ENCODE measurements at places on chromosomes 6 and 20.

- no peak for DNase-seq
Observed at GRCh38 chr6:152142105-152142504, 334.6 kb downstream of the ESR1 start.

- DNase-seq: no peak
Observed at GRCh38 chr20:50595433-50595895, 85.3 kb downstream of the PTPN1 start.

DNA sequence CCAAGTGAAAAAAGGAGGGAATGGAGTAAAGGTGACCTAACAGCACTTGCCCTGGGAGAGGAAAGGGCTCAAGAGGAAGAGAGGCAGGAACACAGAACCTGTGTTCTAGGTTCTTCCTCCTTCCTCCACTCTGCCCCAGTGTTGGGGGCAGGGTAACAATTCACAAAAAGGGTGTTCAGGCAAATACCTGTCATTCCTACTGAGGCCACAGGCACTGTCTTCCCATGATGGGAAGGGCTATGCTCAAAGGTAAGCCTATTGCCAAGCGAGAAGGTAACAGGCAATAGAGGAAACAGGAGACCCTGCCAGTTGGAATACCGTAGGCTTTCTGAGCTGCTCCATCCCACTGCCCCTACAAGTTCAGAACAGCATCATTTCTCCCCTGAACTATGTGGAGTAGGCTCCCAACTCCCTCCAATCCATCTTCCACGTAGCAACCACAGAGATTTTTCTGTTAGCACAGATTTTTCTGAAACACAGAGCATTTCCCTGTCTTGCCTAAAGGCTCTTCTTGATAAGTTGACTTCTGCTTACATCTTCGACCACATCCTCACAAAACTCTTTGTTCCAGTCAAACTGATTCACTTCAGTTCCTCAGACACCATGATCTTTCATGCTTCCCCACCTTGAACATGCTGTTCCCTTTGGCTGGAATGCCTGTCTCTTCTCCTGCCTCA, 2.7 kb downstream of the AGPAT1 start:
- DNase-seq: no peak

DNA sequence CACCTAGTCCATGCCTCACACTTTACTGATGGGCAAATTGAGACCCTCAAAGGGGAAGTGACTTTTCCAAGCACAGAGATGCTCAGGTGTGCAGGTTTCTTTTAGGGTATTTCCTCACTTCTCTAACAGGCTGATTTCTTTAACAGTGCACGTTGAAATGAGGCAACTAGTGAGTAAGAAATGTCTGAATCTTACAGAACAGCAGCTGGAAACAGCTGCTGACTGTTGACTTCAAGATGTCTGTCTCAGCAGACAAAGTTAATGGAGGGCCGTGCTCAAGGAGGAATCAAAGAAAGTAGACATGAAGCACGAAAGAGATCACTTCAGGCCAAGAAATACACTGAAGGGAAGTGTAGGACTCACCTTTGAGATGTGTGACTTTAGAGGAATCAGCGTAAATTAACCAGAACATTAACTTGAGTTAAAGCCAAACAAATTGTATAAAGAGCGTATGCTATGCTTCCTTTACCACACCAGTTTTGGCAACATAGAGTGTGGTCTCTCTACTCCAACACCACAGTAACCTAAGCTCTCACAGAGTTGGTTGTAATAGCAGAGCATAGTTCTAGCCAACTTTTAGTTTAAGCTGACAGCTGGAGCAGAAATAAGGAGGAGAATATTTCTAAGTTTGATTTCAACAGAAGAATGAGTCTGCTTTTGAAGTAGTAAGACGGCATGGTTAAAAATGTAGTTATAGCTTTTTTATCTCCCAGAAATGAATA, 60.9 kb downstream of the SAMD3 start:
- DNase-seq: no peak

GRCh38 chr6:119313937-119314884, 35.4 kb downstream of the MAN1A1 start:
- DNase-seq: no peak

DNA sequence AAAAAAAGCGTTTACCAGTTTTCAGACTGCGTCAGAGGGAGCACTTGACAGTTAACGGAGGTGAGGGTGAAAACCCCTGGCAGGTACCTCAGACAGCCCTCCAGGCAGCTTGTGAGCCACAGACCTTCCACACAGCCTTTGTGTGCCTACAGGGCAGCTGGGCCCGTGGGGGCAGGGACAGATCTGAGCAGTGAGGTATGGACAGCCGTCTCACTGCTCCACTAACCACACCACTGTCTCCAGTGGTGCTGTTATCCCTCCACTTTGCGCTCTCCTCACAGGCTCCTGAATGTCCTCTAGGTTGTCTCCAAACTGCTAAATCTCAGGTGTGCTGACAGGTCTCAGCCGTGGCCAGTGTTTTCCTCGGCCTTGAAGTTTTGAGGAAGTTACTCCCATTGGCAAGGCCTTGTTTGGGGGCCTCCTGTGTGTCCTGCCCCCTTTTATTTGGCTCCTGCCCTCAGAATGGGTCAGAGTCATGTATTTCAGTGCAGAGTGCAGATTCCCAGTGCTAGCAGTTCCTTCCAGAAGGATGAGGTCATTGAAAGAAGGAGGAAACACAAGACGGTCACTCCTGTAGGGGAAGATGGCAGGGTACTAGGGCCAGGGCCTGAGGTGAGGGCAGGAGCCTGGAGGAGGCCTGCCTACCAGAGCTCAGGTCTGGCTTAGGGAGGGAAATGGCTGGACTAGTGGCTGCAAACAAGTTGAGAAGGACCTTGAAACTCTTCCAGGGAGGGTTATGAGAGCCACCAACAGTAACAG, 11.8 kb downstream of the GFRA4 start:
- DNase-seq: no peak

DNA sequence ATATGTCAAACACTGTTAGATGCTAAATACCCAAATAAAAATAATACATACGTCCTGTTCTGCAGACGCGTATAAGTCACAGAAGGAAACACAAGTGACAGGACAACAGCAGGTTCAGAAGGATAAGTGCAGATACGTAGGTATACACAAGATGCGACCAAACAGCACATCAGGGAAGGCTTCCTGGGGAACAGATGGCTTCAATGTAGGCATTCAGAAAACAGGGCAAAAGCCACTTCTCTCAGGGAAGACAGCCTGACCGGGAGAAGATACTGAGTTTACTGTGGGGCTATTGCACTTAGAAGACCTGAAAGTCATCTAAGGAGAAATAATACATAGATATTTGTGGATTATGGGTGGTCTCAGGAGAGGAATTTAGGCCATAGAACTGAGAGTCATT, 1.9 kb downstream of the HLA-DPA1 start:
- DNase-seq: no peak

DNA sequence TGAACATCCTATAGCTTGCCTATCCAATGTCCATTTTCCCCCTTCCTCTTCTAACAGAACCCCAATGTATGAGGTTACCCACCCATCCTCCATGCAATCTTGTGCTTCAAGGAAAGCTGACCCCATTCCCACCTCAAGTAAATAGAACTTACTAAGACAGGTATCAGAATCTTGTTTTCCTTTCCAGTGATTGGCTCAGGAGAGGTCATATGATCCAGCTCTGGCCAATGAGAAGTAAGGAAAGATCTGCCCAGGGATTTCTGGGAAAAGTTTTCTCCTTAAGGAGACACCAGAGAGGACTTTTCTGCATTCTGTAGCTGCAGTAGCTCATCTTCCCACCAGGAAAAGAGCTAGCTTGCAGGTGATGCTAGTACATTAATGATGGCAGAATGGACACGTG, 341.8 kb upstream of the ZFP64 start:
- DNase-seq: no peak

GRCh38 chr20:8756410-8756809, 312.5 kb upstream of the PLCB4 start:
- no peak for DNase-seq
